NCI-H1092 (cell line): ENCODE measurements at places on chromosomes 13 and 19.
A peak's percentile ranks its signal among the peaks of the same experiment; 100 is the strongest.

DNA sequence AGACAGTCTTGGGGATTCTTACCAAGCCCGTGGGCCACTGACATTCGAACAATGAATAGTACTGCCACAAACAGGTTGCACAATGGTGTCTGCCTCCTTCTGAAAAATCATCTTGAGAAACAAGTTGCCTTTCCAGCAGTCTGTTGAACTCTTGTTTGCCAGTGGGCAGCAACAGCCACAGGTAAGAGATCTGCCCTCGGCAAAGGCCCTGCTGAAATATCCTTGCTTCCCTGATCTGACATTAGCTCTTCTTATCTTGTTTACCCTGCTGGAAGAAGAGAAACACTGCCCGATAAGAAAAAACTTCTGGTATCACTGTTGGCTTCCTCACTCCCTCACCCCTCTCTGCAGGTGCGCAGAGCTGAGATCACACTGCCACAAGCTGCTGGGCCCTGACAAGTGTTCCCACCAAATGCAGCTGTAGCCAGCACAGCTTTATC, 2.0 kb downstream of the DOCK9 start:
- no peak for DNase-seq

GRCh38 chr13:97307882-97308624, 85.9 kb downstream of the MBNL2 start:
- DNase-seq: peak; percentile 4

- DNase-seq: no peak
Observed at GRCh38 chr13:113897161-113897560, 33.3 kb upstream of the GAS6 start.

DNA sequence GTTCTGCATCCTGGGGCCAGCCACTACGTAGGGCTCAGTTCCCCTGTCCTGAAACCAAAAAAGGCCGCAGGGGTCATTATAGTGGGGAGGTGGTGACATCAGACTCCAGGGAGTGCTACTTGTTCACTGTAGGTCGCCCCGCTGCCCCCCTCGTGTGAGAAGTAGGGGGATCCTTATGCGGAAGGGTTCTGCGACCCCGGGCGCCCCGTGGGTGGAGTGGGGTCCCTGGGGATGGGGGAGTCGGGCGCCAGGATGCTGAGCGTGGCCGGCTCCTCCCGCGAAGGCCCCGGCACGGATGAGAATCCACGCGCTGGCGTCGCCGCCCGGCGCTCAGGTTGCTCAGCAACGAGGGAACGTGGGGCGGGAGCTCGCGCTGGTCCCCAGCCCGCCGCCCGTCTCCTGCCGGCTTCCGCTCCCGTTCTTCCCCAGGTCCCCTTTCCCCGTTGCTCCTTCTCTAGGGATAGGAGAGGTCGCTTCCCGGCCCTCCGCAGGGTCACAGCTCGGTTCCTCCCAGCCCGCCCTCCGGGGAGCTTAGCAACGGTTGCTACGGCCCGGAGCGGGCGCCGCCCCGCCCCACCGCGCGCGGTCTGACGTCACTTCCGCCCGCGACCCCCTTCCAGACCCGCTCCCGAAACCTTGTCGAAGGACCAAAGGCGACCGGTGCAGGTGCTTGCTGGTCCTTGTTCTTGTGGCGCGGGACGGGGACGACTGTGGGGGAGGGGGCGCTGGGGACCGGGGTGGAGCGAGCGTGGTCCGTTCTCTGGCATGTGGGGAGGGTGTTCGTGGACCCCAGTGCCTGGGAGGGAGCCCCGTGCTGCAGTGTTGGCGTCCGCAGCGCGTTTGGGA, at the start of gene NAT14:
TSS of gene NAT14 (plus strand) at position 596 of the 846 bp plus-strand sequence. CDS start 521 bp downstream, outside the sequence.
- DNase-seq: peak; percentile 40

- no peak for DNase-seq
Observed at GRCh38 chr13:30172593-30173302, 134.6 kb downstream of the KATNAL1 start.

DNA sequence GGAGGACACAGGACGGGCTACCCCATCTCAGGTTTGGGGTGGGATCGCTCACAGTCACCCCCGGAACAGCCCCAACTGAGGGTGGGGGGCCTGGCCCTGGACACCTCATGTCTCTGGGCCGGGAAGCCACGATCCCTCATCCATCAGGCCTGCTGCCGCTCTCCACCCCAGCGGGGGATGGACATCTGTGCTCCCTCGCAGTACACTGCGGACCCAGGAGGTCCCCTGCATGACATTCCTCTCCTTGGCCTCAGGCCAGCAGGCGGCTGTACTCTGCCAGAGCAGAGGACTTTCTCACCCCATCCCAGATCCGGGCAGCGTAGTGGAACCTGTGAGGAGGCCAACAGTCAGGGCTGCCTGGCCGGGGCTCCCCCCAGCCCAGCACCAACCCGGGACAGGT, 15.5 kb downstream of the IRGC start:
- no peak for DNase-seq

DNA sequence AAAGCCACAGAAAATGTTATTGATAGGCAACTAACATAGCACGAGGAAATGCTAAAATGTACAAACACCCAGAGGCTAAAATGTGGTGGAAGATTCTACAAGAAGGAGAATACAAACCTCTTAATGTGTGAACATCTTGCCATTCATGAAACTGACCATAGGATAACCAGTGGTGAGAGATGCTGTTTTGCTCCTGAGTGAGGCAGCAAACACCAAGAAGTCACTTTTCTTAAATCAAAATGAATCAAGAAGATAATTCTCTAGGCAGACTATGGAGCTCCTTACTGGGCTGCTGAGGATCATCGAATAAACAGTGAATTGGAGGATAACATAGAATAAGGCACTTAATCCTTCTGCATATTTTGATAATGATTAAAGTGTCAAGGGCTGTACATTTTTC, 375.4 kb upstream of the SLITRK6 start:
- no peak for DNase-seq

- no peak for DNase-seq
Observed at GRCh38 chr13:65744836-65745235, 1485.3 kb downstream of the PCDH9 start.

DNA sequence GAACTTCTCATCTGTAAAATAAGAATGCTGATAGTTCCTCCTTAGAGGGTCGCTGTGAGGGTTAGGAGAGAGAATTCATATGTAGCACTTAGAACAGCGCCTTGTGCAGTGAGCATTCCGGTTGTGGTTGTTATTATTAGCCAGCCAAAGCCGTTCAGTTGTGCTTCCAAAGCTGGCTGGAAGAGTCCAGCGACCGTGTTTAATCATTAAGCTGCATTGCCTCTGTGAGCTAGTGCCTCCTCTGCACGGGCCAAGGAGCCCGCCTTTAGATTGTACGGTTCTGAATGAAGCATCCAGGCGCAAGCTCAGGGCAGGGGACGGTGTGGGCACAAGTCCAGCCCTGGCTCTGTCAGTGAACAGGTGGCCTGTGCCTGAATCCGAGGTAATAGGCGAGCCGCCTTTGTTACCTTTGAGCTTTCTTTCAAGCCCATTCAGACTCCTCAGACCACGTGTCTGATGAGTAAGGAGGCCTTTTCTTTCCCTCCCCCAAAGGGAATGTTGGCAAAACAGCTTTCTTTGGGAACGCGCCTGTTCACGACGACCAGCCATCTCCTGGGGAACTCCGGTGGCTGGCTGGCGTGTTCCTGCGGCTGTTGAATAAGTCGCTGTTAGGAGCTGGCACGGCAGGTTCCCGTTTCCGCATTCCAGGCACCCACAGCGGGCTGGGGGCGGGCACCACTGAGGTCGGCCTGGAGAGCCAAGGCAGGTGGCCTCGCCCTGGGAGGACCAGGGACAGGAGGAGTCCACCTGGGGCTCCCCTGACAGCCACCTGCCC, 25.1 kb downstream of the SIPA1L3 start:
- peak; percentile 58 for DNase-seq

DNA sequence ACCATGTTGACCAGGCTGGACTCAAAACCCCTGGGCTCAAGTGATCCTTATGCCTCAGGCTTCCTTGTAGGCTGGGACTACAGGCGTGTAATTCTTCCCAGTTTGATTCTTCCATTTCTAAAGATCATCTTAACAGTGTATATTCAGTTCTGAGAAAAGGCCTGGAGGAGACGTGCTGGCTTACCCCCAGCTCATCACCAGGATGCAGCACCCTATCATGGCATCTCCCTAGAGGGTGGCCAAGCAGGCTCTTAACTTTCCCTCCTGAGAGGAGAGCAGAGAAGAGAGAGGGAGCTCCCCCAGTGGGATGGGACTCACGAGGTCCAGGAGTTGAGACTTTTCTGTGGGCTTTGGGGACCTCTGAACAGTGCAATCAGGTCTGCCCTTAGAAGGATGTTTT, 2.1 kb upstream of the TUBA3C start:
- DNase-seq: no peak

DNA sequence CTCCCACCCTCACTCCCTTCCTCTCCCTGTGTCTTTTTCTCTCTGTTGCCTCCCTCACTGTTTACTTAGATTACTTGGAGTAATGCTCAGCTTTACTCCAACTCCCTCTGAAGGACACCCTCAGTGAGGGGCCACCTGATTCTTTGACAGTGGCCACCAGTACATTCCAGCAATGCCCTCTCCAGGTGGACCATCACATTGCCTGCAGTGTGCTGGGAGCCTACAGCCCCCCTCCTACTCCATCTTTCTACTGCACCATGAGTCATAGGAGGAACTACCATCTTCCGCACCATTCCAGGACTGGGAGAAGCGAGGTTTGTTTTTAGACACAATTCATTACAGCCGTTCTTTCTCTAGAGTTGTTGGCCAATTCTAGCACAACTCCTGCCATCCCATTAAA, 96.6 kb upstream of the POSTN start:
- no peak for DNase-seq

DNA sequence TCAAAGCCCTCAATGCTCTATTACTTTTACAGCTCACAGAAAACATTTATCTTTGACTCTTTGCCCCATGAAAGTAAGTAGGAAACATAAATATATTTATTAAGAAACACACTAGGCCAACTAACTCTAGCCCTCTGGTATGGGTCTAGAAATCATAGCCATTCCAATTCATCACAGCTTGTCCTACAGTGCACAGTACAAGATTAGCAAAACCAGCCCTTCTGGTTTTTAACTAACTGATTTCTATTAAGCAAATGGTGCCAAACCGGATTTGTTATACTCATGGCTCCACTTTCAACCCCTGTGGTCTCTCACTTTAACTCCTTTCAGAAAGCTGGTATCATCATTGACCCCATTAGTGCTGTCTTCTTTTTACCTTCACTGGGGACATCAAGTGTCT, 5.6 kb upstream of the LRRC63 start:
- no peak for DNase-seq

GRCh38 chr19:31100981-31101380, 248.3 kb downstream of the TSHZ3 start:
- DNase-seq: no peak

DNA sequence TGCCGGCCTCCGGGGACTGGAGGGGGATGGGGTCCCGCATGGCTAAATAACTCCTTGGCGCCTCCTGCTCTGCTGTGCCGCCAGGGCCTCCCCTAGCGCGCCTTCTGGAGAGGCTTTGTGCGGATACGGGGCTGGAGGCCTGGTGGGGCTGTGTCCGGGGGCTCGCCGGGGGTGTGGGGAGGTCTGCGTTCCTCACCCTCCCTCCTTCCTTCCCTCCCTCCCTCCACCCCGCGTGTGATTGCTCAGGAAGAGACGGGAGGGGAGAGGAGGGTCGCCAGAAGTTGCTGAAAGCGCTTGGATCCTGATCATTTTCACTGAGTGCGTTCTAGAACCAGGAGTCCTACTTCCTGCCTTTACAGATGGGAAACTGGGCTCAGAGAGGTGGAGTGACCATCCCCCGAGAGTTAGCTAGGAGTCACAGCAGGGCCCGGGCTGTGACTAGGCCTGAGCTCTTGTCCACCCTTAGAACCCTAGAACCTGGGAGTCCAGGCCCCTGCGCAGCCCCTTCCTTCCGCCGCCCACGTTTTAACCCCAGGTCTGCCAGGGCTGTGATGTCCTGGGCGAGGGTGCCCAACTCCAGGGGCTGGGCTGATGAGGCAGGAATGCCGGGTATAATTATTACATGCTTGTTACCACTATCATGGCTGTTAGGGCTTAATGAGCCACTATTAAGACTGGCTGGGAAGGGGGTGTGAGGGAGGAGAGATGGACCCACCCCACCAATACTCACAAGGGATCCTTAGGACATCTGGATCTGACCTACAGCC, 782 bp upstream of the JUND start:
- peak; percentile 79 for DNase-seq

GRCh38 chr13:24493356-24493755, 19.2 kb downstream of the PARP4 start:
- no peak for DNase-seq

- DNase-seq: no peak
Observed at GRCh38 chr13:111021270-111021669, 93.8 kb upstream of the ARHGEF7 start.

DNA sequence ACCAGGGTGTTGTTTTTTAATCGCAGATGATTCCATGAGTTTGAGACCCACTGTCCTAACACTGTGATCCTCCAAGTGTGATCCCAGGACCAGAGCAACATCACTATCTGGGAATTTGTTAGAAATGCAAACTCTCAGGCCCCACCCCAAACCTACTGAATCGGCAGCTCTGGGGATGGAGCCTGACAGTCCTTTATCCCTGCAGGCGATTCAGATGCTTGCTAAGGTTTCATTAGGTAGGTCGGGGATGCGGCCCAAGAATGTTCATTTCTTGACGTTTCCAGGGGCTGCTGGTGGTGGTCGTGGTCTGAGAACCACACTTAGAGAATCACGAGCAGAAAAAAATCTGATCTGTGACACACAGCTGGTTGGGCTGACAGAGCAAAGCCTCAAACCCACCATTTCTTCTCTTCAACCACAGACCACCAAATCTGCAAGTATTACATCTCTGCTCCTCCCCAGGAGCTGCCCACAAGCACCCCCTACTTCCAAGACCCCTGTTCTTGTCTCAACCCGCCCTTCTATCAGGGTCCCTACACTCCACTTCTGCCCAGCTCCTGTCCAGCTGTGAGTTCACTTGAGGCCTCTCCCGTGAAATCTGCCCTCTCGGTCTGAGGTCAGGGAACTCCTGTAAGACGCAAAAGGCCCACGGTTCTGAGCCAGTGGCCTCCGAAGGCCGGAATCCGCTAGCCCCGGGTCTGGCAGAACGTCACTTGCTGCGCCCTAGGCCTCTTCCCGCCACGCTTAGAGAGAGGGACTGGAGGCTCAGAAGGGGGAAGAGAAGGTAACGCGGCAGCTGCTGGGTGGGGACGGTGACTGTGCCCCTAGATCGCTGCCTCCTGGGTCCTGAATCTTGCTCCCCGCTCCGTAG, 1.1 kb upstream of the FARP1 start:
- no peak for DNase-seq

DNA sequence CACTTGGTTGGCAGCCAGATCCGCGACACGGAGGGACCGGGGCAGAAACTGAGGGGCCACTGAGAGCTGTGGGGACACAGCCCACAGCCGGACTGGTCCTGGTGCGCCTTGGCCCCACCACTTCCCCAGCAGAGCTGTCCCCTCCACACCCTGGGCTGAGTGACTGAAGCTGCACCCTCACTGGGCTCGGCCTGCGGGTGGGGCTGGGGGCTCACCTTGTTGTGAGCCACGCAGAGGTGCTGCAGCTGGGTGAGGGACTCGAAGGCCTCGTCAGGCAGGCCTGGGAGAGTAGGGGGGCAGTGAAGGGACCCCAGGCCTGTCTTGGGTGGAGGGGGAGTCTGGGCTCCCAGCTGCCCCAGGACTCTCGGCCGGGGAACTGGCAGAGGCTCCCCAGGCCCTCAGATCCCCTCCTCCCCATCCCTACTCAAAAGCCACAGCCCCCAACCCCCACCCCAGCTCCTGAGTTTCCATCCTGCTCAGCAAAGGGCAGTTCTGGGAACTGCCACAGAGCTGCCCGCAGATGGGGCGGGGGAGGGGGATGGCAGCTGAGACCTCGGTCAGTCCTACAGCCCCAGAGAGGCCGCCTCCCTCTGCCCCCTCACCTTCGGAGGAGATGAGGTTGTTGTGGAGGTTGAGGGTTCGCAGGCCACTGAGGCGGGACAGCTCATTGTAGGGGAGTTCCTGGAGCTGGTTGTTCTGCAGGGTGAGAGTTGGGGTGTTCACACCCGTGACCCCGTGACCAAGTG, 2.3 kb downstream of the PODNL1 start:
- DNase-seq: no peak

- no peak for DNase-seq
Observed at GRCh38 chr19:8132858-8133458, 16.4 kb downstream of the FBN3 start.
